NCI-H1417 (cell line): ENCODE measurements at places on chromosomes 2 and 18.

GRCh38 chr2:233519787-233520611, 46.6 kb downstream of the USP40 start:
- DNase-seq = no peak

DNA sequence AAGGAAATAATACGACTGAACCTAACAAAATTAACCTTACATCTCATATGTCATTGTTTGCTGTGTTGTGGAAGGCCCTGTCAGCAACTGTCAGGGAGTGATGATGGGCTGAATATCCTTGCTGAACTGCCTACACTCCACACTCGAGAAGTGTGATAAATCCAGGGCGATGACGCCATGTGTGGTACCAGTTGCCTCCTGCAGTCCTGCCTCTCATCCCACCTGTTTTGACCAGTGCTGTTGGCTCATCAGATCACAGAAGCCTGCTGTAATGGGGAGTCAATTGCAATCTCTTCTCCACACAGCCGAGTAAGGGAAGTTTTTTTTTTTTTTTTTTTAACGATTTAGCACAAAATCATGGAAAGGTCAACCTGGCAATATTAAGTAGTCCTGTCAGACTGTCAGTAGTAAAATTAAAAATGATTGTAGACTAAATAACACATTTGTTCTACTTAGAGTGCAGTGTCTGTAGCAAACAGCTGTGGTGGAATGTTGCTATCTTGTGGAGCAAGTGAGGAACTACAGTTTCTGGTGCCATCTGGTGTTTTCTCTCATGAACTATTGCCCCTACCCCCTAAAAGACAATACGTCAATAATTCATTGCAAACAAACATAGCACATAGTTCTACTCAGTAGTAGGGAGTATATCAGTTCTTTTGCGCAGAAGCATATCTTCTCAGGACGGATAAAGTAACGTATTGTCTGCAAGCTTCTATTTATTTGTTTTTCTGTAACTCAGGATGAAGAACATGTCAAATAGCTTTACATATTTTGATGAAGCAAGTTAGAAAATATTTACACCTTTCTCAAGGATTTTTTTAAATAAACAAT, 347.6 kb downstream of the CTNNA2 start:
- peak; percentile 10 for DNase-seq

DNA sequence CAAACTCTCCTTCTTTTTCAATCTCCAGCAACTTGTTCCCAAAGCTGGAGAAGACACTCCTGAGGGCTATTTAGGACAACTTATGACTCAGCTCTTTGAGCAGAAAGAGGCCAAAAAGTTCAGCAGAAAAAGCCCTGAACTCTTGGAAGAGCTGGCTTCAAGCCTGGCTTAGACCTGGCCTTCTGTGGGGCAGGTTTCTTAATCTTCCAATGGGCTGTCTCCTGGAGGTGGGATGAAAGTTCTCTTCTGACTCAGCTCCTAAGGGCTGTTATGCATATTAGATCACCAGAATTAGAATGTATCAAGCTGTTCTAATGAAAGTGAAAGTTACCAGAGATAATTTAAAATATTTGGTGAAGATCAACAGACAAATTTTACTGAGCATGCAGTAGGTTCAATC, 129.4 kb downstream of the RAD51AP2 start:
- no peak for DNase-seq

GRCh38 chr2:212402316-212402715, 136.3 kb downstream of the ERBB4 start:
- no peak for DNase-seq

DNA sequence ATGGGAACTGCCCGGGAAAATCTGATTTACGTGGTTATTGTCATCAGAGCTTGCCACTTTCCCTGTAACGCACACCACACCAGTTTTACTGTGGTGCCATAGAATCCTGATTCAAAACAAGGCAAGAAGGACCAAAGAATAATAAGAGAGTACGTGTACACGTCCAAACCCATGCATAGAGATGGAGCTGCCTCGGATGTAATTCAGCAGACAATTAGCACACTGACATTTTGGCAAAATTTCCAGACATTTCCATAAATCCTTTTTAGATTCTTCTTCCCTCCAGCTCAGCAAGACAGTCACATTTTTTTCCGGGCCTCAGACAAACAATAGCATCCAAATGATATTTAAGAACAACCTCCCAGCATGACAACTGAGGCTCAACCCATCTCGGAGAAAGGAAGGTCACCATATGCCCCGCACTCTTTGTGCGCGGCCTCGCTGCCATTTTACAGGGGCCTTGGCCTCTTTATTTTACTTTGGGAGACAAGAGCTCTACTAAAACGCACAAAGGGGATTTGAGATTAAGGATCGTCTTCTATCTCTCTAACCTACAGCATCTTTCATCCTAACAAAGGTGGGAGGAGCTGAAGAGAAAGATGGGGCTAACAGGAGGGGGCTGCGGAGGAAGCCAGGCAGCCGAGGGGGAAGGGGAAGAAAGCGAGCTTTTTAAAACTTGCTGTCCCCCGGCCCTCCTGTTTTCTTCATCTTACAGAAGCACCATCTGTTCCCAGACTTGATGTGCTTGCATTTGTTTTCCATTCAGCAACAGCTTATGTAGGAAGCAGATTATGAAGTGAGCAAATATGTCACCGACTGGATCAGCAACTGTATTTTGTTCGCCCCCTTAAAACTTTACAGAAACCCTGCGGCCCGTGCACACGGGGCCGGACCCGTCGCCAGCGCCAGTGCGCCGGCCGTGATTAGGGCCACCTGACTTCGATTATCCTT, 61.0 kb downstream of the CDCA7 start:
- no peak for DNase-seq

DNA sequence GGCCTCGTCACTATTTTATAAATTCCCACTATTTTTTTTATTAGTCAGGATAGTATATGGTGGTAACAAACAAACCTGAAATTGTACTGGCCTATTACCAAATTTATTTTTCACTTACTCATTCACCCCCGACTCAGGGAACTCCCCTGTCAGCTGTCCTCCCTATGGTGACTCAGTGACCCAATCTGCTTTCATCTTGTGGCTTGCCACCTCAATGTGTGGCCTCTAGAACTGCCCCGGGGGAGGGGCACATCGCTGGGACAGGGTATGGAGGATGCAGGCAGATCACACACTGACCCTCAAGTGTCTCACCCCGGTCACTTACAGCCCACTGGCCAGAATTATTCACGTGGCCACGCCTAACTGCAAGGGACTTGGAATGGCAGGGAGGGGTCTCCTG, 71.6 kb downstream of the ACTR2 start:
- no peak for DNase-seq

DNA sequence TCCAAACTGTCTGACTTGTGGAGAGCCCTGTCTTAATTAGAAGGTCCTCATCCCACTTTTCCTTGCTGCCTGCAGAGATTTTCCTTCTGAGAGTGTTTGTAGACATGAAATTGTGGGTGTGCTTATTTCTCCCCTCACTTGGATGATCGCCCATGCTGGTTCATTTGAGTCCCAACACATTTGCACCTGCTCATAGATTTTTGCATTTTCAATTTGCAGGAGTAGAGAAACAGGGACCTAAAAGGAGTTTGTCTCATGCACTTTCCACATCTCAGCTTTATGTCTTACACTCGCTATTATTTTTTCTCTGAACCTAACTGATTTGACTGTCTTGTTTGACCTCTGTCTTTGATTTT, 33.2 kb upstream of the FHL2 start:
- DNase-seq = no peak

DNA sequence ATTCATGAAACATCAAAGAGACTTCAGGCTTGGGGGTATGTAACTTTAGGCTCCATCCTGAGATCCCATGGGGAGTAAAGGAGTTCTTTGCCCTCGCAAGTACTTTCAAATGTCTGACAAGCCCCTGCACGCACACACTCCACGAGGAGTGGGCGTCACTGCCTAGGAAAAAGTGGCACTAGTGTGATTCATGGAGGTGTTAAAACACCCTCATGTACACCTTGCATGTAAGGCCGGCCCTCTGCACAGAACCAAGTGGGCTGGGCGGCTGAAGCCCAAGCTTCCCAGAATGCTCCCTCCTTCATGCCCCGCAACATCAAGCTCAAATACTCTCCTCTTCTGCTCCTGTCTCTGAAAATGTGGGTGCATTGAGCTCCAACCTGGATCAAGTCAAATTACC, 7.8 kb downstream of the HS1BP3 start:
- DNase-seq = no peak

- no peak for DNase-seq
Measured at GRCh38 chr2:26511466-26511865, 33.5 kb upstream of the OTOF start.

DNA sequence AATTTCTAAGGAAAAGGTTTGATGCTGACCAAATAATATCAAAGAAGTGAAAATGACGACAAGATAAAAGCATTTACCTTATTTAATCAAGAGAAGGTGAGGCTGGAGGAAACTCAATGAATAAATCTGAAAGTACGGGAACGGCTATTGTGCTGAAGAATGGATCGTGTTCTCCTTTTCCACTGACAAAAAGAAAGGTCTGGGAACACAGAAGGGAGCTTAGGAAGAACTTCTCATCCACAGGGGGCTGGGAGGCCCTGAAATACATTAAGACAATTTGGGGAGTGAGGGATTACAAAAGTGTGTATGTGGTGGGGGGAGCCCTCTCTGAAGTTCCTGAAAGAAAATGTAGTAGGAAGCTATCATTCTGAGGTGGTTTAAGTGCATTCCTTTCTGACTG, 582.3 kb downstream of the SLC4A3 start:
- DNase-seq = no peak

- DNase-seq = no peak
Measured at GRCh38 chr2:185188656-185189055, 549.9 kb upstream of the FSIP2 start.

- DNase-seq = no peak
Measured at GRCh38 chr18:35089891-35090550, 48.8 kb downstream of the MAPRE2 start.

GRCh38 chr18:42028247-42028832, 73.3 kb downstream of the PIK3C3 start:
- peak; percentile 6 for DNase-seq

DNA sequence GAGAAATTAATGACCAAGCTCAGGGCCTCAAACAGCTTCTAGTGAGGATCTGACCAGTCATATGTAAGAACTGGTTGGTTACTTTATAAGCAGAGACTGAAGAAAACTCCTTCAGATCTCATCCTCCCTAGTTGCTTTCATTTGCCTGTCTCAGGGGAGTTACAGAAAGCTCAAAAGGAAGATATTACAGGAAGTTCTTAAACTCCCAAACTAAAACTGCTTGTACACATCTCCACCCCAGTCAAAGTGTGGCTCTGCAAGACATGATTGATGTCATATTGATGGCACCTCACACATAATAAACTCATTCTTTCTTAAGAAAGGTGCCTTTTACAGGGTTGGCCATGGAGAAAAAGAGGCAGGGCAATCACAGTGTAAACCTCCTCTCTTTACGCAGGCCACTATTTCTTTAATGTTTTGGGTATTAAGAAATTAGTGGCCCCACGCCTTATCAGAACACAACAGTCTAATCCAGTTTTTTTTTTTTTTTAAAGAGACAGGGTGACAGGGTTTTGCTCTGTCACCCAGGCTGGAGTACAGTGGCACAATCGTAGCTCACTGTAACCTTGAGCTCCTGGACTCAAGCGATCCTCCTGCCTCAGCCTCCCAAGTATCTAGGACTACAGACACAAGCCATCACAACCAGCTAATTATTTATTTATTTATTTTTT, 62.6 kb upstream of the STK17B start:
- no peak for DNase-seq

- DNase-seq = no peak
Measured at GRCh38 chr2:159706385-159706980, 5.8 kb upstream of the MARCHF7 start.

GRCh38 chr2:239826786-239827522, 198.2 kb downstream of the NDUFA10 start:
- no peak for DNase-seq

GRCh38 chr2:47429795-47430194, 26.8 kb downstream of the MSH2 start:
- no peak for DNase-seq

DNA sequence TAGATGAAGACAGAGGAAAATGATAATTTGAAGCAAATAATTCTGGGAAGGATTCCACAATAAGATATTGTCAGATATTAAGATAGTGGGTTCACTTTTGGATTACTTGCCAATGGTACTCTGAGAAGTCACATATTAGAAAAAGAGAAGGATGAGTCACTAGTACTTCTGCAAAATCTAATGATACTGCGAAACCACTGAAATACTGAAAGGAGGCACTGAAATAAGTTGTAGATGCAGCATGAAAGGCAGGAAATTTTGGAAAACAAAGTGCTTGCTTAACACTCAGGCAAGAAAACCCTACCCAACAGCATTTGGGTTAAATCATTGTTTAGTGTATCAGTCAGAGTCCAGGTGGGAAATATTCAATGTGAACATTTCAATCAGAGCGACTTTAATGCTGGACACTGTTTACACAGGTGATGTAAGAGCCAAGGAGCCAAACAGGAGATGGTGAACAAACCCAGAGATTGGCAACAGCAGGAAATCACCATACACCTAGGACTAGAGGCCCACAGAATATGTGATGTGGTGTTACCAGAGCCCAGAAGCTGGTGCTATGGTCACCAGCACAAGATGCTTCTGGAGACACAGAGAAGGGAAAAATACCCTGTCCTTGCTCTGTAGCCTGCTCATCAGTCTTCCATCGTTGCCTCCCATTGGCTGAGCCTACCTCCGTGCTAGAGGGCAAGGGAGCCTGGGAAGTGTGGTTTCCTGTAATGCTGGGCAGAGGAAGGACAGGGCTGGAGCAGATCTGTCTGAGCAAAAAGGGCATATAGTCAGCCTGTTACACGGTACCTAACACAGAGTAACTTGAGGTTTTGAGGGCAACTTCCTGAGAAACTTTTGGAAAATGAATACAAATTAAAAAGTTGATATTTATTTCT, 204.7 kb upstream of the ITGA4 start:
- no peak for DNase-seq

DNA sequence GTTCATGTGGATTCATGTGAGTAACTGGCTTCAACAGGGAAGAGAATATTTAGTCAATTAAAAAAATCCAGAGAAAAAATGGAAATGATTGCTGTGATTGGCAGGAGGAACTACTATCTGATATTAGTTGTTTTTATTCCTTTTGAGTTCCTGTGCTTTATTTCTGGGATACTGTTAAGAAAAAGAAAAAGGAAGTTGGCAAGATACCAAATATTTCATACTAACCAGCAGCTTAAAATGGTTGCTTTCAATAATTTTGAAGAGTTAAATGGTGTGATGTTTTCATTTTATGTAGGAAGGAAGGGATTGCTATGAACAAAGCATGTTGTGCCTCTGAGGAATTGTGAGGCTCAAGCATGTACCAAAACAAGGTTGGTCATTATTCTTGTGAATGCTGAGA, 8.1 kb upstream of the MTX2 start:
- DNase-seq = no peak

GRCh38 chr2:63698786-63699548, 110.2 kb downstream of the MDH1 start:
- peak; percentile 73 for DNase-seq

GRCh38 chr2:48190230-48190629, 283.9 kb upstream of the FBXO11 start:
- no peak for DNase-seq

DNA sequence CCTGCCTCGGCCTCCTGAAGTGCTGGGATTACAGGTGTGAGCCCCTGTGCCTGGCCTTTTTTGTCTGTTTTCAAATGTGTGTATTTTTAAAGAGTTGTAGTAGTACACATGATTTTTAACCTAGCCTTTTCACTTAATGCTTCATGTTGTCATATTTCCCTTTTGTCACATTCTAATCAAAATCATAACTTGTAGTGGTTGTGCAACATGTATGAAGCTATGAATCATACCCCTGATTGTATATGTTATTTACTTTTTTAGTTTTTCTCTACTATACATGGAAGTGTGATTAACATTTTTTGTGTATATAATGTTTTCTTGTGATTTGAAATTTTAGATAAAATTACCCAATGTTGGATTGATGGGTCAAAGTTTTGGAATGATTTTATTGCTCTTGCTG, 8.5 kb downstream of the GEN1 start:
- no peak for DNase-seq

- DNase-seq = no peak
Measured at GRCh38 chr2:172380436-172381274, 46.7 kb upstream of the ITGA6 start.
